ENCODE measurements at places on chromosomes 4 and X. TPM values are rescaled to one million over a fixed set of nuclear protein-coding genes. Genes with fewer than 3 reads are reported as not detected.

NDNF gene
- not detected for total RNA-seq

TMPRSS11F gene
- total RNA-seq = not detected

GPR143 gene
- 0.53 TPM for total RNA-seq

MAGEB17 gene
- total RNA-seq = not detected

PFKFB1 gene
- total RNA-seq = not detected

FAM184B gene
- not detected for total RNA-seq

PRRG1 gene
- 10.7 TPM for total RNA-seq

FAM156B gene
- total RNA-seq = 12.9 TPM

APLN gene
- not detected for total RNA-seq

ETDA gene
- total RNA-seq = not detected

UGT2B17 gene
- not detected for total RNA-seq

ADRA2C gene
- 71.2 TPM for total RNA-seq

FGFR3 gene
- total RNA-seq = 0.89 TPM

VSIG1 gene
- total RNA-seq = 0.35 TPM

NALF2 gene
- not detected for total RNA-seq

NXF3 gene
- not detected for total RNA-seq

RASSF6 gene
- 0.18 TPM for total RNA-seq

All from myometrial cell (primary cell).